DMS153 (cell line): ENCODE measurements at places on chromosomes 7 and 10.

- DNase-seq = no peak
These were observed 37.2 kb upstream of the RTKN2 start for GRCh38 chr10:62305813-62306212.

DNA sequence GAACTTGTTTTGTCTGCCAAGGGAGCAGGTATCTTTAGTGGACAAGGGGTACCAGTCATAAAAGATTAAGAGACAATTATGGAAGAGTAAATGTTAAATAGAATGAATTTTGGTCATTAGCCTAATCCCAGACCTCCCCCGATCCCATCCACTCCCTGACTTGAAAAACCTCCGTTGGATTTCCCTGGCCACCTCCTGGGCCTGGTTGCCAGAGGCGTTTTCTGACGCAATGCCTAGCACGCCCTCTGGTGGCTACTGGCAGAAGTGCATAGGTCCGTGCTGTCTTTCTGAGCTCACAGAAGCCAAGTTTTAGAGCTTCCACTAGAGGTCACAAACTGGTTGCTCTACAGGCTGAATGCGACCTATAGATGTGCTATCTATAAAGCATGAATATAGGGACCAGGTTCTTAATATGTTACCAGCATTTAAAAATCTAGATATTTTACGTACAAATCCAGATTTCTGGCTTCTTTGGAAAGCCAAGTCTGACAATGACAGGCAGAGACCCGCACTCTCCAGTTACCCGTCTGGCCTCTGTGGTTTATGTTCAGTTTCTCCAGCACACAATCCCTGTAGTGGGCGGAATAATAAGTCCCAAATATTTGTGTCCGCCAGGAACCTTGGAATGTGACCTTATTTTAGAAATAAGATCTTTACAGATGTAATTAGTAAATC is 39.8 kb downstream of the SPOCK2 start:
- peak; percentile 83 for DNase-seq

DNA sequence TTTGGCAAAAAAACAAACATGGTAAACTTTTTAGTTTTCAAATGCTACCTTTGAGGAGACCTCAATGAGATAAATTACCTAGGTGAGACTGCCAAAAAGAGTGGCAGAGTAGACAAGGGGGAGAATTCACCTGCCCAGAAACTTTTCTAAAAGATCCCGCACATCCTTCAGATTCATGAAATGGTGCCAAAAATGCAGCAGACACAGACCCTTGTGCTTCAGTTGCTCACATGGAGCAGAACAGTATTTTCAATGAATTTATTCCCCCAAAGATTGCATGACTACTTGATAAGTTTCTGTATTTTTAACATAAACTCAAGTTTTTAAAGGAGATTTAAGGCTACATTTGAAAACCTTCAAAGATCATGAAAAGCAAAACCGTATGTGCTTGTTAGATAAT is 270.0 kb downstream of the TRIL start:
- DNase-seq = no peak

DNA sequence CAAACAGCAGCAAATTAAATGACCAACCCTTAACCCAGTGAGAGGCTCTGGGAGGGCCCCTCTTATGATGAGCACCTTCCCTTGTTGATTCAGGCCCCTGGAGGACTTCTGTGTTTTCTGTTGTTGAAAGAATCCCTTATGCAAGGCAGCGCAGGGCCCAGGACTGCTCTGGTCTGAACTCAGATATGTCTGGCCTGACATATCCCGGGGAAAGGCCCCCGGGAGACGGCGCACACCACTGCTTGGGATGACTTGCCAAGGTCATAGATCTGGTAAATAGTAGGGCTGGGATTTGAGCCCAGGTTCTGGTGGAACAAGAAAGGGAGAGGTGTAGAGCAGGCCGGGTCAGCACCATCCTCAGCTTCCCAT is 124.0 kb downstream of the AOAH start:
- DNase-seq = peak; percentile 28

GRCh38 chr7:144717720-144718119 is 118.1 kb downstream of the TPK1 start:
- no peak for DNase-seq

- DNase-seq = peak; percentile 7
These were observed 63.4 kb downstream of the HPSE2 start for GRCh38 chr10:99172128-99172738.

DNA sequence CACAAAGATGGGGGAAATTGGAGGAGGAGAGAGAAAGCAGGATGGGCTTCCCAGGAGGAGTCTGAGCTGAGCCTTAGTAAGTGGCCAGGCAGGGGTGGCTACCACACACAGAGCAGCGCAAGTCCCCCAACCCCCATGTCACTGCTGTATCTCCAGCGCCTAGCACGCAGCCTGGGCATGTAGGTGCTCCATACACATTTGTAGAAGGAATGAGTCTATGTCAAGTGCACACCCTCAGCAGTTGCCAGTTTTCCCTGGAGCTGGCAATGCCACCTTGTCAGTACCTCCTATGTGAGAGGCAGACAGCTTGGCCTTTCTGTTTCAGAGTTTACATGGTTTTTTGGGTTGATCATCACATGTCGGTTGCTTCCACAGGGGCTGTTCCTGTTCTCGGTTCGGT is 116.1 kb downstream of the CLEC2L start:
- DNase-seq = no peak

- DNase-seq = no peak
These were observed 240.6 kb downstream of the TRIL start for GRCh38 chr7:28717445-28718054.

DNA sequence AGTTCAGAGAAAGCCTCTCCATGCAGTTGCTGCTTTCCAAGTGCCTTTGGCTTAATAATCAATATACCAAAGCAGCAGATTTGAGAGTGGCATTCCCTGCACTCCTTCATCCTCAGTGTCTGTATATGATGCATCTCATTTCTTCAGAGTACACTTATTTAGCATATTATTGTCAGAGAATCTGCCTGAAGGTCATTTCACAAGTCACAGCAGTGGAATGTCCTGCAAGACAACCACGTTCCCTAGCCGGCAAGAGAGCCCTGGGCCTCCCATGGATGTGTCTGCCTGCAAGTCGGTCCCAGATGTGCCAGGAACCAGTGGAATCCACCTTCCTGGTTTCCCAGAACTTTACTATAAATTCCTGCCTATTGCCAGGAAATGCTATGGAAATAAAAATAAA is 289.4 kb upstream of the IGFBP3 start:
- DNase-seq = no peak

DNA sequence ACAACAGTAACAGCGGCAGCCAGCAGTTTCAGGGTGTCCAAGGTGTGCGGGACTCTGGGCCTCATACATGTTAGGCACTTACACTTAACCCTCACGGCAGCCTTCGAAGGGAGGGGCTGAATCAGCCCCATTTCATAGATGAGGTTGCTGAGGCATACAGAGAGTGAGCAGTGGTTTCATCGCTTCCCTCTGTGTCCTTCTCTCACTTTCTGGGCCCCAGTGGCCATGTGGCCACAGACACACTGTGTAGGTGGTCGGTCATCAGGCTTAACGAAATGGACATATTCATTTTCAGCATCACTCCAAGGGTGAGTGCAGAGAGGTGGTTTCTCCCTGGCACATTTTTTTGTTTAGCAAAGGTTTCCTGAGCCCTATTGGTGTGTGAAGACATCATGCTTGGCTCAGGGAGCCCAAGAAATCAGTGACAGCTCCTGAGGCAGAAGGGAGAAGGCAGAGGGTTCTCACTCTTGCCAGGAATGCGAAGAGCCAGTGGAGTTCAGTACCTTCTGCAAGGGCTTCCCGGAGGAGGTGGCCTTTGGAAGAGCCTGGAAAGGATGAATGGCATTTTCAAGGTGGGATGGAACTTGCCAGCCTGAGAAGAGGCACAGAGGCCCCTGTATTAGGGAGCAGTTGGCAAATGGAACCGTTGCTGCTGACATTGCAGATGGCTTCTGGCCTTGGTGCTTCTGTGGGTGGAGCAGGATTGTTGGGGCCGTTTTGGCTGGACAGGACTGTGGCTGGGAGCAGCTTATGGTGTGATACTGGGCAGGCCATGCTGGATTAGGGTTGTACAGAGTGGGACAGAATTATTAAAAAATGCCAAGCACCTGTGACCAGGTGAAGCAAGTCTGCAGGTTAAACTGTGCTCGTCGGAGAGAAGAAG is 61.7 kb upstream of the PPIF start:
- DNase-seq = no peak

- DNase-seq = no peak
These were observed 1255.5 kb upstream of the PHF14 start for GRCh38 chr7:9718071-9718661.
